Cerebellar nuclear complex (tissue), 1 donor: ENCODE measurements at places on chromosomes 16 and 17.

GRCh38 chr16:81581107-81581506 lies 136.5 kb downstream of the CMIP start:
- no peak for DNase-seq

DNA sequence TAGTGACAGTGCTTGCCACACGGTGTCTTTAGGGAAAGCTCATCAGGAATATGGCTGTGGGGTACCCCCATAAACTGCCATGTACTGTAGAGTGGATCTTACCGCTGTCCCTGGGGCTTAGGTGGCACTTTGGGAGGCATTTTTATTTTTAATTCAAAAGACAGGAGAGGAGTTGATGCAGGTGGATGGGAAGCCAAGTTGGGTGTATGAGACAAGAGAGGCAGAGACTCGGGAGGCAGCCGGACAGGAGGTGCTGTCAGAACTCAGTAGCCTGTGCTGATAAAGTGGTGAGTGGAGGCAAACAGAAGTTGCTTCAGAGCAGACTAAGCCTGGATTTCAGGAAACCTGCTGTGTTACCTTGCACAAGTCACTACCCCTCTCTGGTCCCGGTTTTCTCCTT lies 185.9 kb downstream of the TMEM132E start:
- DNase-seq: no peak

GRCh38 chr16:11169641-11170040 lies 86.4 kb downstream of the SOCS1 start:
- no peak for DNase-seq

- DNase-seq: no peak
Observed at GRCh38 chr16:89722392-89723278, 1.3 kb downstream of the ZNF276 start.

DNA sequence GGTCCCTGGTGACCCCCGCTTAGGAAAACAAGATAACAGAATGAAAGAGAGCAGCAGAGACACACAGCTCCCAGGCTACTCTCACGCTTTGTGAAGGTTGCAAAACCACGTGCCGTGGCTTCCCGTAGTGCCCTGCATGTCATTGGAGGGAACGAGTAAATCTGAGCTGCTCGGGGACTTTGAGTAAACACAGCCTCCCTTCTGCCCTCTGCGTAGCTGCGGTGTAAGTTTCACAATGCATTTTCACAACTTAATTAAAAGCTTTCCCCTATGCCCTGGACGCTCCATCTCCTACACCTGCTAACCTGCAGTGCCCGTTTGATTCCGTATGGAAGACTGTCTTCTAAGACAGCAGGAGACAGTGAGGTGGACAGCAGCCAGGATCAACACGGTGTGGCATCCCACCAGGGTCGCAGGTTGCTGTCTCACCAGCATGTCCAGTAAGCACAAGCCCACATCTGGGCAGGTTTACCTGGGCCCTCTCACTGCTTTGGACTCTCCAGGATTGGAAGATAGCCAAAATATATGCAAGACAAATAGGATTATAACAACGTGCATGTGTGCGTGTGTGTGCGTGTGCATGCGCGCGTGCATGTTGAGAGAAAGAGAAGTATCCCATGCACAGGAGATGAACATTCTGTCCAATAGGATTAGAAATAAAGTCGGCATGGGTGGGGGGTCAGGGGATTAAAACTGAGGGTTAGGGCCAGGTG lies 116.4 kb upstream of the RCVRN start:
- DNase-seq: no peak

DNA sequence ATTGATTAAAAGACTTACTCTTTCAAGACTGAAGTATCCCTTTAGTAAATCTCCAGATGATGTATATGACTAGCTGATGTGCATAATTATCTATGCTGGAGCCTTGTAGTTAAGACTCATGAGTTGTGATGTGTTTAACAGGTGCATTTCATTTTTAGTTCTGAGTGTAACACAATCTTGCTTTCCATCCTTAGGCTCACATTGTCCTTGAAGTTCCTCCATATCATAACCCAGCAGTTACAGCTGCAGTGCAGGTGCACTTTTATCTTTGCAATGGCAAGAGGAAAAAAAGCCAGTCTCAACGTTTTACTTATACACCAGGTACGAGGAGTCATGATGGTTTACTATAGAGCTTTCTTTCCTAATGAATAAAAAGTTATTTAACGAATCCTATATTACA lies 52.9 kb downstream of the ESRP2 start:
- no peak for DNase-seq

- DNase-seq: no peak
Observed at GRCh38 chr16:48365025-48365600, 20.1 kb downstream of the SIAH1 start.

DNA sequence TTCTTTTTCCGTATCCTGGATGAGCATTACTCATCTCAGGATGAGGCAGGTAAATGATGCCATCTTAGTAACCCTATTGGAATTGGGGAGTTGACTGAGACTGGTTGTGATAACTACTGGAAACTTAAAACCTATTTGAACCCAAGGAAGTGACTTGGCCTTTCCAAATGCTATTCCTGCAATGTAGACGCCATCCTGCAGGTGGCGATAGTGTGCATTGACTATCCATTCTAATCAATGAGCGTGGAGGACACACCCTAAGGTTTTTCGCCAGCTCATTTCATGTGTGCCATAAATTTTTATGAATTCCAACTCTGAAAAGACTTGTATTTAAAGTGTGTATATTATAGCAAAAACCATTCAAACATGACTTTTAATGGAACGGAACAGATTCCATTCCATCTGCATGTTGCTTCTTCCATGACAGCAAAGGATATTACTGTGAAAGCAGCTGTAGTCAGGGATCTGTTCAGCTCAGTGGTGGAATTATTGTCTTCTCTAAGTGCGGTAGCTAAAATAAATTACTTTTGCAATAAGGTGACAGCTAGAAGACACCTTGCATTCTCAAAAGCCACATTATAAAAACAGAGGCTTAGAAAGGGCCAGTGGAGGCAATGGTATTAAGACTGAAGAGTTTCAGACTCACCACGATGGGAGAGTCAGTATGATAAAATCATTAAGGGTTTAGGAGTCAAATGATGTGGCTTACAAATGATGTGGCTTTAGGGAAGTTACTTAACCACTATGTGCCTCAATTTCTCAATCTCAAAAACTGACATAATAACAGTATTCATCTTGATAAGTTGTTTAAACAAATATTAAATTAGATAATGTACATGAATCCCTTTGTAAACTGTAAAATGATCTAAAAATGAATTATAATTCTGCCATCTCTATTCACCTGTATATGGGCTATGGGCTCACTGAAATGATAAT lies 55.5 kb downstream of the SYT17 start:
- DNase-seq: no peak

DNA sequence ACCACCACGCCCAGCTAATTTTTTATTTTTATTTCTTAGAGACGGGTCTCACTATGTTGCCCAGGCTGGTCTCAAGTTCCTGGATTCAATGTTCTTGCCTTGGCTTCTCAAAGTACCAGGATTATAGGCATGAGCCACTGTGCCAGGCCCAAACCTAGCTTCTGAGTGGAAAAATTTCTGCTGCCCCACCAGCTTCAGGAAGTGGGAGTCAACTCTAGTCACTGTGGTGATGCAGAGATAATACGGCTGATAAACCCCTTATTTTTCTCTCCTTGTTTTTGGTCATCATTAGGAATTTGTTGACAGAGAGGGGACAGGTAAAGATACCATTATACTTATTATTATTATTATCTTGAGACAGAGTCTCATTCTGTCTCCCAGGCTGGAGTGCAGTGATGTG lies 27.8 kb upstream of the PHOSPHO1 start:
- no peak for DNase-seq

GRCh38 chr16:88461331-88462269 lies 8.5 kb downstream of the ZFPM1 start:
- no peak for DNase-seq

GRCh38 chr17:7094652-7095019 lies 14.6 kb upstream of the CLEC10A start:
- DNase-seq: no peak

DNA sequence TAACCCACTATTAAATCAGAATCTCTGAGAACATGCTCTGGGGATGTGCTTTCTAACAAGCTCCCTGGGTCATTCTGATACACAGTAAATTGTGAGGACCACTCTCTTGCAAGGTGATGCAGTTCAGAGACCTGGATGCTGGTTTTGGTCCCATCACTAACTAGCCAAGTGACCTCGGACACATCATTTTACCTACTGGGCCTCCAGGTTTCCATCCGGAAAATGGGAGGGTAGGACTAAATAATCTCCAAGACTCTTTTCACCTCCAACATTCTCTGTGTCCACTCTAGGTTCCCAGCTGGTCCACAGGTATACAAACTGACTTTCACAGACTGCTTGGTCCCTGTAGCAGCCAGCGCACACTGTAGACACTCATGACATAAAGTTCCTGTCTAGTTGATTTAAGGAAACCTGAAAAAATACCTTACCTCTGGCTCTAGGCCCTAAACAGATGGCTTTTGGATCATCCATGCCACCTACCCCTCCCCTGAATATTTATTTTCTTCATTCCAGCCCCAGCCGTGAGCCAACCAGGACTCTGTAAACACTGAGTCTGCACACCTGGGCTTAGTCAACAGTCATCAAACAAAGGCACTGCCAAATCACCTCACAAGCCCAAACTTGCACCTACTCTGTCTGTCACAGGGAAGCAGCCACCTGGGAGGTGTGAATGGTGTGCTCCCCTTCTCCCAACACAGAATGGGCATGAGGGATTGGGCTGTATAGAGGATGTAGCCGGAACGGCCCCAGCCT lies 51.3 kb upstream of the MRPS23 start:
- DNase-seq: no peak

DNA sequence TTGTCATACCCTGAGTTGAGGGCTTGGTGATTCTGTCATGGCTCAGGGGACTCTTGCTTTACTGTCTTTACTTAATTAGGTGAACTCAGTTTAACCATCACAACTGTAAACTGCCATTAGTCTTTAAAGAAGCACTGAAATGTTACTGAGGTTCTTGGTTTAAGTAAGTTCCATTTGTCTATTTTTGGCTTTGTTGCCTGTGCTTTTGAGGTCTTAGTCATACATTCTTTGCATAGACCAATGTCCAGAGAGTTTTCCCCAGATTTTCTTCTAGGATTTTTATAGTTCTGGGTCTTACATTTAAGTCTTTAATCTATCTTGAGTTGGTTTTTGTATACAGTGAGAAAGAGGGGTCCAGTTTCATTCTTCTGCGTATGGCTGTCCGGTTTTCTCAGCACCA lies 137.5 kb downstream of the SOCS1 start:
- DNase-seq: no peak

DNA sequence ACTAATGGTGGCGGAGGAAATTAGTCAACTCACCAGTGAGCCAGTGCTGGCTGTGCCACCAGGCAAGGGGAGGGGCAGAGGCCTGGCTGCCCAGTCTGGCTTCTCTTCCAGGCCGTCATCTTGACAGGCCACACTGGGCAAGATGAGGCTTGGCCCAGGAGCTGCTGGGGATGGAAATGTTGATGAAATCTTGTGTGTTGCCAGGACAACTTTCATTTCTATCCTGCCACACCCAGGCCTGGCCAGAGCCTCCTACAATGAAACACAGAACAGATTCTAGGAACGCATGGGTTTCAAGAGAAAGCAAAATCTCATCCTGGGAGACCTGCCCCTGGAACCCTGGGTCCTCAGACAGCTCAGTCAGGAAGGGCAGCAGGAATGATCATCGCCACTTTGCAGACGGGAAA lies 9.3 kb downstream of the HEXIM2 start:
- no peak for DNase-seq

GRCh38 chr16:22971346-22971924 lies 157.5 kb downstream of the HS3ST2 start:
- DNase-seq: no peak

DNA sequence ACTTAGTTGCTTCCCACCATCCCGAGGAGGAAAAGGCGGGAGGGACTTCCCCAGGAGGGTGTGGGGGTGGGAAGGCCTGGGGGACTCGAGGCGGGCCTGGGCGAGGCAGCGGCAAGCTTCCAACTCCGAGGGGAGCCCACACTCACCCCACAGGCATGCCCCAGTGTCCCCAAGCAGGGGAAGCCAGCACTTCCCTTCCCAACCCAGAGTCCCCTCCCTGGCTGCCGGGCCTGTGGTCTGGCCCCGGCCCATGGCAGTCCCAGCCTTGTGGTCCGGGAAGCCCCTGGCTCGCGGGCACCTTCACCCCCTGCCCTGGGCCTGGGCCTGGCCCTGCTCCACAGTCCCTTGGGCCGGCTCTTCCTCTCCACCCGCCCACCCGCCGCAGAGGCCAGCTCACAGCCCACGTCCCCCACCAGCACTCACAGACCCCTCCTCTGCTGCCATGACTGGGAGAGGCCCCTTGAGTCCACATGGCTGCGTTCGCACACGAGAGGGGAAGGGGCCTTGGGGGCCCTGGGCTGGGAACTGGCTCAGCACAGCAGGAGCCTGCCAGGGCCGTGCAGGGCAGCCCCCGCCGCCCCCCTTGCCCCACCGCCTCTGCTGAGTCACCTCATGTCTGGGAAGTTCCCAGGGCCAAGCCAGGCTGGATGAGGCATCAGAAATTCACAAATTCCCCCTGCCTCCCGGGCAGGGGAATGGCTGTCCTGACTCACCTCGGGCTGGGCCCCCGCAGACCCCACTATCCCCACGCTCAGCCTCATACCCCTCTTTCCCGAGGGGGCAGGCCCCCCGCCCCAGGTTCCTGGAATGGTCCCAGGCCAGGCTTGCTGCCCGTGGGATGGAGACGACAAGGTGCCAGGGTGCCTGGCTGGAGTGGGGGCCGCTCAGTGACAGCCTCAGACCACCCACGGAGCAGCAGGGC lies 27.8 kb downstream of the BAHCC1 start:
- DNase-seq: no peak

GRCh38 chr16:58885528-58886170 lies 151.5 kb upstream of the GOT2 start:
- DNase-seq: no peak

DNA sequence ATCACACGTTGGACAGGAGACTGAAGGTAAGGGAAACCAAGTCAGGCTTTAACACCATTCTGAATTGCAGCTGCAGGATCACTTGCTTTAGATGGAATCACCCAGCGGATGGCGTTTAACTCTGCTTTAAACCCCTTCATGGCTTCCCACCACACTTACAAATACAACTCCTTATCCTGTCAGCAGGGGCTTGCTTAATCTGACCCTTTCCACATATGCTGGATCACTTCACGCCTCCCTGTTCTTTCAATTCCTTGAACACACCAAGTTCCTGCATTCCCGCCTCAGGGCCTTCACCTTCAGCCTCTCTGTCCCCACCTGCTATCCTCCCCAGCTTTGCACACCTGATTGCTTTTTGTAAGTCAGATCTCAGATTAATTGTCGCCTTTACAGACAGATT lies 442.2 kb downstream of the MAF start:
- DNase-seq: no peak

GRCh38 chr17:33459078-33459940 lies 166.2 kb upstream of the ASIC2 start:
- no peak for DNase-seq

GRCh38 chr17:27559506-27560481 lies 71.2 kb upstream of the LGALS9 start:
- DNase-seq: no peak

DNA sequence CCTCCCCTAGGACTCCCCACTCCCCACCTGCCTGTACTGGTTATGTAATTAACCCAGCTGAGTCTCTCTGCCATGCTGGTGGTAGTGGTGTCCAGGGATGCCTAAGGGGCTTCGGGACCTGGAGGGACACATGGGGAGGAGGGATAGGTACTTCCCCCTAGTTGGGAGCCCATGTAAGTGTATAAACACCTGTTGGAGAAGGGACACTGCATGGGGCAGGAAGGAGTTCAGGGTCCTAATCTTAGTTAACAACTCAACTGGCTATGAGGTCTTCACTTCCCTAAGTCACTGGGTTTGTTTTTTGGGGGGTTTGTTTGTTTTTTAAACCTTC lies 1.3 kb downstream of the RASL10B start:
- DNase-seq: no peak
